ENCODE measurements at places on chromosomes 7 and 10. TPM values are rescaled to one million over a fixed set of nuclear protein-coding genes. Genes with fewer than 3 reads are reported as not detected.

- no peak for DNase-seq
Measured at GRCh38 chr10:111837985-111838384, 345.6 kb downstream of the GPAM start.

DNA sequence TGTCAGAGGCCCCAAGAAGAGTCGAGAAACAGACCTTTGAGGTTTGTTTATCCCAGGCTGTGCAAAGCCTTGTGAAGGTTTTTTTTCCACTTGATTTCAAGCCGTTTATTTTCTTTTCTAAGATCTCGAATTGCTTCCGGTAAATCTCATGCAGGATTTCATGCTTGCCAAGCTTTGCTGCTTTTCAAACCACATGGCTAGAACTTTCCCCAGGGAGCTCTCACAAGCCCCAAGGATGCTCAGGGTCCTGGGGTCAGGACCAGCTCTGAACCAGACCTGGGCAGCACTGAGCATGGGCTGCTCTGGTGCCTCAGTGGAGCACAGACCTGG is 48.0 kb upstream of the AQP1 start:
- no peak for DNase-seq

The PTER gene
- total RNA-seq, result 14.0 TPM

GRCh38 chr10:15843695-15844094 is 16.6 kb downstream of the MINDY3 start:
- DNase-seq, result no peak

The TMEM225B gene
- total RNA-seq, result 1.4 TPM

DNA sequence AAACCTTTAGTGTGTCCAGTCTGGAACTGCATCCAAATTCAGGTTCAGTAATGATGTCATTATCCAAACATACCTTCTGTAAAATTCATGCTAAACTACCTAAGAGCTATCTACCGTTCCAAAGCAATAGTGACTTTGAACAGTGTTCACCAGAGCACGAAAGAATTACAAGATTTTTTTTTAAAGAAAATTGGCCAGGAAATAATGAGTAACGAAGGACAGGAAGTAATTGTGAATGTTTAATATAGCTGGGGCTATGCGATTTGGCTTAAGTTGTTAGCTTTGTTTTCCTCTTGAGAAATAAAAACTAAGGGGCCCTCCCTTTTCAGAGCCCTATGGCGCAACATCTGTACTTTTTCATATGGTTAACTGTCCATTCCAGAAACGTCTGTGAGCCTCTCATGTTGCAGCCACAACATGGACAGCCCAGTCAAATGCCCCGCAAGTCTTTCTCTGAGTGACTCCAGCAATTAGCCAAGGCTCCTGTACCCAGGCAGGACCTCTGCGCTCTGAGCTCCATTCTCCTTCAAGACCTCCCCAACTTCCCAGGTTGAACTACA is 694 bp upstream of the FAS start:
- no peak for DNase-seq

- DNase-seq, result no peak
Measured at GRCh38 chr7:132255115-132255797, 321.0 kb downstream of the PLXNA4 start.

GRCh38 chr10:133336577-133337369 is at the start of gene CALY:
Gene CALY, minus strand, starts transcription at chr10:133336896. Its CDS starts 7,907 bp downstream, at chr10:133328989.
- DNase-seq, result peak; percentile 89

DNA sequence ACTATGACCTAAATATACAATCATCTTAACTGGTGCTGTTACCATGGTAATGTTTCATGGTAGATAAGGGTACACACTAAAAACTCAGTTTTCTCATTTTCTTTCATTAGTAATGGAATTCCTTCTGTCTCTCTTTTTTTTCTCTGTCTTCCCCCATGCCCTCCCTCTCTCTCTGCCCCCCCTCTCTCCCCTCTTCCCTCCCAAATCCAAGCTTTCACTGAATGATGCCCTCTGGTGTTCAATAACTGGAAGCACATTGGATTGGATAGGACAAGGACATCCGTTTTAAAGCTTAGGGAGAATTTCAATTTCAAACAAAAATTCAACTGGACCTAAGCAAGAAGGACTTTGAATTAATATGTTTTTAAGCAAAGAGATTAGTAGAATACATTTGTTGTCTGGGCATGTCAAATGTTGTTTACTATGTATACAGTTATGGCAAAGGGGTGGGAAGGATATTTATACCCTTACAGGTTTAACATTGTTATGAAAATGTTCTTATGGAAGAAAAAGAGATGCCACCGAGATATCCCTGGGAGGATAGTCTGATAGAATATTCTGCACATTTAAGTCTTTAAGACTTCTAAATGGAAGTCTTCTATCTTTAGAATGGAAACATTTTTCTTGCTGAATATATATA is 6.1 kb downstream of the CHRM2 start:
- no peak for DNase-seq

GRCh38 chr10:61487506-61487905 is 34.3 kb upstream of the TMEM26 start:
- no peak for DNase-seq

The VENTX gene
- 0.52 TPM for total RNA-seq

The PSD gene
- 5.1 TPM for total RNA-seq

The CCDC6 gene
- 27.0 TPM for total RNA-seq

GRCh38 chr7:85011127-85011526 is 175.7 kb downstream of the SEMA3D start:
- DNase-seq, result no peak

The SEMA4G gene
- total RNA-seq, result 2.5 TPM

GRCh38 chr7:83119026-83119382 is 43.7 kb downstream of the PCLO start:
- no peak for DNase-seq

DNA sequence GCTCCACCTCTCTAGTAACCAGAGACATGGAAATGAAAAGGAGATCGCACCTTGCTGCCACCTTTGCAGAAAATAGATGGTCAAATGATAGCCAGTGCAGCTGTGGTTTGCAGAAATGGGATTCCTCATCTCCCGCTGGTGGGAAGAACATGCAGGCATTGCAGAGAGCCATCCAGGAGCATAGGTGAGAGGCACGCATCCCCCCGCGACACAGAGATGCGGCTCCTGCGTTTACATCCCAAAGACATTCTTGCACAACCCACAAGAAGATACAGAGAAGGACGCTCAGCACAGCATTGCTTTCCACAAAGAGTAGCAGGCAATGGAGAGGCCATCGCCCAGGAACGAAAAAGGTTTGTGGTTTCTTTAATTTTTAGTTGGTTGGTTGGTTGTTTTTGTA is 56.2 kb downstream of the OAT start:
- no peak for DNase-seq

DNA sequence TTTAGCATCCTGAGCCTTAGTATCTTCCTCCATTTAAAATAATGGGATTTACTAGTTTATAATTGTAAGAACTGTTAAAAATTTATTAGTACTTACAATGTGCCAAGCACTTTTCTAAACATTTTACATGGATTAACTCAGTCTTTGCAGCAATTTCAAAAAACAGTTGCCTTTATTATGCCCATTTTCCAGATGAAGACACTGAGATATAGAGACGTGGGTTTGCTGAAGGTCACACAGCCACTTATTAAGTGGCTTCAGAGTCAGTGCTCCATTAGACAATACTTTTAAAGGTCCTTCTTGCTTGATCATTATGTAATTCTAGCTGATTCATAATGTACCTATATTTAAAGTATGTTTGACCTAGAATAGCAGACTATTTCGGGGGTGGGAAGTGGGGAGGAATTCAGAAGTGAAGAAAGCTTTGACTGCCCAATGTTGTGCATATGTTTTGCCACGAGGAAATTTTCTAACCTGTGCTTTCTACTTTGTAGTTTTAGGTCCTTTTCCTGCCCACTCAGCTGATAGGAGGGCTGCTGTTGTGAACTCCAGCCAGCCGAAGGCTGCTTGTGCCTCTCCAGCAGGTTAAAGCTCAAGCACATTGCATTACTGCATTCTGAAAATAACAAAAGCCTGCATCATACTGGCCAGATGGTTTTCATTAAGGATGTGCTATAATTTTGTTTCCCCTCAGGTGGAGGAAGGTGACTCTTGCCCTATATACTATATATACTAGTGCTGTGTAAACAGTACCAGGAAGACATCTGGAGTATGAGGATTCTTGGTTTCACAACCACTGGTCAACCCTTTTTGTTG is 4.3 kb downstream of the PLEKHA8 start:
- no peak for DNase-seq

The GIMAP8 gene
- total RNA-seq, result 8.1 TPM

DNA sequence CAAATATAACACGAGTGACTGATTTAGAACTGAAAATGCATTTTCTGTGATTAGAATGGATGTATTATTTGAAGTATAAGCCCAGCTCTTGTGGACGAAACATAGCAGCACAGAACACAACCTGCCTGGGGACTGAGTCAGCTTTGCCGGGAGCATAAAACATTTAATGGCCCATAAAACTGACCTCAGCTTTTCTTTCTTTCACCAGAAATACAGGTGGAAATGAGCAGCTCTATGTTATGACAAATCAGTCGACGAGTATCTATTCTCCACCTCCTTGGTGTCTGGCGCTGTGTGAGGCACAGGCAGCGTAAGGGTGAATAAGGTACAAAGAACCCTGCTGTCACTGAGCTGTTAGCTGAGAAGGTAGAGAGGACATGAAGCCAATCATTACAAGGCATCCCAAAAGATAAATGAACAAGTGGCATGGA is 471.6 kb upstream of the AKR1E2 start:
- DNase-seq, result no peak

The LRRC4 gene
- 0.34 TPM for total RNA-seq

DNA sequence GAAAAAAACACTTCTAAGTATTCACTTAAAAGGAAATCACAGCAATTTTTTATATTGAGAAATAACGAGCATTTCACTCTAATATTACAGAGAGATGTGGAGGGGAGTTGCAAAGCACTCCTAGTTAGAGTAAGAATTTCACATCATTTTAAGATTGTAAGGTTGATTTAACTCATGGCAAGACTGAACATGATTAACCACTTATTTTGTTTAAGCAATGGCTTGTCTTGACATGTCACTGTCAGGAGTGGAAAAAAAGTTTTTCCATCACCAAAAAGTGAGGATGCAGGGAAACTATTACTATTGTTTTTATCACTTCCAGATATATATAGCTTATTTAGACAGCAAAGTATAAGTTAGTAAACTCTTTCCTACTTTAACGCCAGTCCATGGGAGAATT is 27.1 kb downstream of the CD36 start:
- no peak for DNase-seq

The HKDC1 gene
- total RNA-seq, result 8.2 TPM

GRCh38 chr7:123275036-123275753 is 75.4 kb upstream of the SLC13A1 start:
- no peak for DNase-seq

The GPRIN2 gene
- not detected for total RNA-seq

The CARD11 gene
- 155 TPM for total RNA-seq

DNA sequence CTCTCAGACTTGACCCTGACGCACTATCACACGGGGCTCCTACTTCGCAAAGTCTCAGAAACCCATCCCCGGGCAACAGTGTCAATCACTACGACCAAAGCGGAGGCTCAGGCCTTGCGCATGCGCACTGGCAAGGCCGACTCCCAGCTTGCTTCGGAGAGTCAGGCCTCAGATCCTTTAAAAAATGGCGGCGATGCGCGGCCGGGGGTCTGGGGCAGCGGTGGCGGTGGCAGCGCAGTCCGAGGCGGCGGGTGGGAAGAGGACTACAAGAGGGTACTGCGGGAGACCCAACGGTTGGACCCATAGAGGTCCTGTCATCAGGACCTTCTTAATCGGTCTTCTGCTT is 196.9 kb downstream of the ZNF716 start:
- no peak for DNase-seq

DNA sequence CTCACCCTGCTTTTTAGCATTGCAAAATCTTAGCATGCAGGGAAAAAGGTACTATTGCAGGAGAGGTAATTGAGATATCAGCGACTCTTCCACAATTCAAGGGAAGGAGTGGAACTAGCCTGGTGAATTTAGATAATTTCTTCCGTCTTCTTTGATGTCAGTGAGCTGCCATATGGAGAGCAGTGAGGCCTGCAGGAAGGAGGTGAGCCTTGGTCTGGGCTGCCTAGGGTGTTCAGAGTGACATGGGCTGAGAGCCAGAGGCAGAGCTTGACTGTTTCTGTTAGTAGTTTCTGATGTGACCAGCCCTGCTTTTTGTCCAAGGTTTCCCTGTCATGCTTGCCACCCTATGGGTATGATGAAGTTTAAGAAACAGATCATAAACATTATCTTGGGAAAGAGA is 28.6 kb downstream of the KAT6B start:
- DNase-seq, result no peak
